ENCODE measurements at places on chromosomes 12 and 14.

DNA sequence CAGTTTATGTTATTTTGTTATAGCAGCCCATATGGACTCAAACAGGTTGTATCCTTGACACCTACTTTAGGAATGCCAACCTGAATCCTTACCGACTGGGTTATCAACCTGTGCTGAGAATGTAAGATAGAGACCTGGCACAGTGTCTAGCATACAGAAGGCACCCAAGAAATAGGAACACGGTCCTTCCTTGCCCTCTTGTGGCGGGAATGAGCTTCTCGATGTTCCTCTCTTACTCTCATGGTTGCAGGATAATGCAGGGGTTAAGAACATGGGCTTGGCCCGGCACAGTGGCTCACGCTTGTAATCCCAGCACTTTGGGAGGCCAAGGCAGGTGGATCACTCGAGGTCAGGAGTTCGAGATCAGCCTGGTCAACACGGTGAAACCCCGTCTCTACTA lies 6.5 kb downstream of the C12orf43 start:
- no peak for DNase-seq

- DNase-seq, result no peak
Observed at GRCh38 chr14:34997762-34998161, 15.0 kb downstream of the SRP54 start.

DNA sequence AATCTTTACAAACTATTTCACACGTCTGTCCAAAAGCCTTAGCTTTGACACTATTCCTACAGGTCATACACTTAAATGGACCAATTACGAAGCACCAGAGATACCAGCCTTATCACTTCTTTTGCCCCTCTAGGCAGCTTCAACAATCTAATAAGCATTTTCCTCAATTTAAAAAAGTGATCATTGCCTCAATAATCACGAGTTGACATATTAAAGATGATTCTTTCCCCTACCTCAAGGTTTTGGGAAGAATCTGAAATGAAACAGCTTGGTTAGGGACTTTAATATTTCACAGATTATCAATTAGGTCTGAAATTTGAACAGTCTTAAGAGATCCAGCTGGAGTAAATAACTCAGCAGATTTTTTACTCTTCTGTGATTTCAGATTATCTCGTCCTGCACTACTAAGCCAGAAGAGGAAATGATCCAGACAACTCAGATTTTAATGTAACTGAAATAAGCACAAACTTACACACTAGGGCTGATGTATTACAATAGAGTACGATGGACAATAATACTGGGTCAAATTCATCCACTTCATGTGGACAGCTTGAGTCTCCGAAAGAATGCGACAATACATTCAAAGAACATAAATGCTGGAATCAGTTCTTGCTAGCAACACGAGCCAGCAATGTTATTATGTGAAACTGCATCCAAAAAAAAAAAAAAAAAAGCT lies 15.9 kb downstream of the UBE2N start:
- no peak for DNase-seq

DNA sequence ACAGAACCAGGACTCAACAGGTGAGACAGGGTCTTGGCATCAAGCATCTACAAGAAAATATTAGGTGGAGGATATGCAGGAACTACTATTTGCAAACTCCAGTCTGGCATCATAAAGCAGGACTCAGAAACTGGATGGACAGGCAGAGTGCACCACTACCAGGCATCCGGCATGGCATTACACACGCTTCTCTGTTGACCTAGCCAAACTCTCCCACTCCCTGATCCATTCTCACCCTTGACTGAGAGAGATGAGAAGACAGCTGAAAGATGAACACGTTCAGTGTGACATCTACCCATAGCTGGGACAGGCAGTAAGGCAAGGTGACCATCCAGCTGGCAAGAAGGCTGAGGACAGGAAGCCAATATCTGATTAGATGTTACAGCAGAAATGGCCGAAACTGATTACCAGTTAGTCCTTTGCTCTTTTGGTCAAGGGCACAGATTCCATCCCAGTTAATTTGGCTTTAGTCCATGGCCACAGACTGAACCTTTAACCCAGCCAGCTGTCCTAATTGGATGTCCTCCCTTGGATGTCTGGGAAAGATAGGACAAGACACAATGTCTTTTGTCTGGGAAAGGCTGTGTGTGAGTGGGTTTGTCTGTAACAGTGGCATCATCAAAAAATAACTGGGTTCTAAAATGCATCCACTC lies 71.6 kb downstream of the BBS10 start:
- no peak for DNase-seq

DNA sequence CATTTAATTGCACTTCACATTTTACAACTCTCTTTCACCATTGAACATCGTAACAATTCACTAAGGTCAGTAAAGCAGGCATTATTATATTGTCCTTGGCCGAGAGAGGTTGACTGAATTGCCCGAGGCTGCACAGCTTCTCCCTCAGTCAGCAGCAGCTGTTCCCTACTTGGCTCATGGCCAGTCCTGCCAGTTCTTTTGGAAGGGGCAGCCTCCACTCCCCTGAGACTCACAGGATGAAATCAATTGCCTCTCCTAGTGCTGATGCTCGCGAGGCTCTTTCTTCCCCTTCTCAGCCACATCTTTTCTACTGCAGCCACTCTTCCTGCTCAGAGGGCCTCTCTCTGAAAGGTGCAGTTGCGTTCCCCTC lies 79.9 kb upstream of the KCNA1 start:
- DNase-seq, result no peak

DNA sequence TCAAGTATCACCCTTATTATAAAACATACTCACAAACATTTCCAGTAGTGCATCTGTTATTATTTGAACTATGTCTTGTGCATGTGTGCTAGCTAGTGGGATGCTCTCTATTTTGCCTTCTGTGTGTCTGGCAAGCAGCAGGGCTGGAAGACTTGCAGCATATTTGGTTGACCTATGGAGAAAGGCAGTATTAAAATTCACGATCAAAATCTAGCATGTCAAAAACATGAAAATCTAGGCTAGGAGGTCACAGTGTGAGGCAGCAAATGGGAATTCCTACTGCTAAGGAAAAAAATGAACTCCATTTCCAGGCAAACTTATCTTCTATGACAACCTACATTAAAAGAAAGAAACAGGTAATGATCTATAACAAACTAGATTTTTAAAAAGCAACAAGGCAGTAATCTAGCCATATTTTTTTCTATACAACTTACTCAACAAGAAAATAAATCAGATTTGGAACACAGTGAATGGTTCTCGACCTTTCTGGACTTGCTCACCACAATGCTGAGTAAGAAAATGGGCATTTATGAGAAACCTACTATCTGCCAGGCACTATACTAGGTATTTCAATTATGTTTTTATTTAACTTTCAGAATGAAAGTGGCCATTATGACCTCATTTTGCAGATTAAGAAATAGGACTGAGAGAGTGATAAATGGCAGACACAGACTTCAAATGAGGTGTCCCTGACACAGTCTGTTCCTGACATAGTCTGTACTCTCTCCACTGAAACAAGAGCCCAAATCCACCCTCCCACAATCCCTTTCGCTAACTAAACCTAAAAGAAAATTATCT lies 96.8 kb downstream of the TXNDC16 start:
- no peak for DNase-seq

- no peak for DNase-seq
Observed at GRCh38 chr12:124509676-124510300, 57.6 kb downstream of the NCOR2 start.

Measured in CD4-positive, alpha-beta T cell treated with Interleukin-15 for 1 hour (primary cell).